ENCODE measurements at places on chromosomes 7 and 10. TPM values are rescaled to one million over a fixed set of nuclear protein-coding genes. Genes with fewer than 3 reads are reported as not detected.

GRCh38 chr10:51077507-51077906 lies 3.2 kb downstream of the PRKG1 start:
- peaks cover 7% of the 10 kb centered on the region for H3K4me1 ChIP-seq
- H3K27ac ChIP-seq, result no peak overlapping the region
- DNase-seq, result no peak
- no peaks in the 10 kb centered on the region for H3K36me3 ChIP-seq

Gene FRMD4A
- 66.9 TPM for total RNA-seq

Gene SPDYE1
- total RNA-seq, result not detected

Gene NT5C3A
- total RNA-seq, result 35.0 TPM

Data from progenitor cell of endocrine pancreas (in vitro differentiated cells).